ENCODE measurements at places on chromosomes 4 and X. TPM values are rescaled to one million over a fixed set of nuclear protein-coding genes. Genes with fewer than 3 reads are reported as not detected.

TNMD gene
- total RNA-seq = not detected

H2BW2 gene
- not detected for total RNA-seq

UGT2B7 gene
- not detected for total RNA-seq

ANOS1 gene
- not detected for total RNA-seq

KIAA1210 gene
- not detected for total RNA-seq

UGT2B10 gene
- not detected for total RNA-seq

FGF13 gene
- total RNA-seq = not detected
